ENCODE measurements at places on chromosomes 4 and X.

DNA sequence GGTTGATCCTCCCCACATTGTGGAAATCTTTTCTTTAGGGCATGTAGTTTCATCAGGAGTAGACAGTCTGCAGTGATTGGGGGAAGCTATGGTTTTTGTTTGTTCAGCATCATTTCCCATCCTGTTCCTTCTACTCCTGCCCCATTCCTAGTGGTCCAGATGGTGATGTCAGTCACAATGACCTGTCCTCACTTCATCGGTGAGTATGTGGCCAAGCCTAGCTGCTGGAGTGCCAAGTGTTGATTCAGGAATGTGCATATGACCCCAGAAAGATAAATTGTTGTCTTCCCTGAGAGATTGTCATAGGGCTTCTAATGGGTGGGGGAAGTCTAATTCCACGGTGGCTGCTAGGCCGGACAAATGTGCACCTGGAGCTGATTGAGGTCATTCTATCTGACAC lies 130.6 kb upstream of the FAT1 start:
- no peak for DNase-seq

DNA sequence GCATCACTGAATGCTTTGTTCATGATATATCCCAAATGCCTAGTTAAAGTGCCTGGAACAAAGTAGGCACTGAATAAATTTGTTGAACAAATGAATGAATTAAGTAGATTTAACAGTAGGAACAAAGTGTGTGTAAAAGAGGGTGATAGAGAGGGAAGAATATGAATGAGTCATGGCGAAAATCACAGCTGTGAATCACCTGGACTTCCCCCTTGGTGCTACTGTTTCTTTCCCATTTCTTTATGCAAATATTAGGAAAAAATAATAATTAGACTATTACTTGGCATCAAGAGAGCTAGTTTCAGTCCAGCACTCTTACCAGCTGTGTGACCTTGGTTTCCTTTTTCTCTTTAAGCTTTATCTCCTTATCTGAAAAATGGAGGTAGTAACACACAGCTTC lies 9.2 kb downstream of the SPIN3 start:
- no peak for DNase-seq

DNA sequence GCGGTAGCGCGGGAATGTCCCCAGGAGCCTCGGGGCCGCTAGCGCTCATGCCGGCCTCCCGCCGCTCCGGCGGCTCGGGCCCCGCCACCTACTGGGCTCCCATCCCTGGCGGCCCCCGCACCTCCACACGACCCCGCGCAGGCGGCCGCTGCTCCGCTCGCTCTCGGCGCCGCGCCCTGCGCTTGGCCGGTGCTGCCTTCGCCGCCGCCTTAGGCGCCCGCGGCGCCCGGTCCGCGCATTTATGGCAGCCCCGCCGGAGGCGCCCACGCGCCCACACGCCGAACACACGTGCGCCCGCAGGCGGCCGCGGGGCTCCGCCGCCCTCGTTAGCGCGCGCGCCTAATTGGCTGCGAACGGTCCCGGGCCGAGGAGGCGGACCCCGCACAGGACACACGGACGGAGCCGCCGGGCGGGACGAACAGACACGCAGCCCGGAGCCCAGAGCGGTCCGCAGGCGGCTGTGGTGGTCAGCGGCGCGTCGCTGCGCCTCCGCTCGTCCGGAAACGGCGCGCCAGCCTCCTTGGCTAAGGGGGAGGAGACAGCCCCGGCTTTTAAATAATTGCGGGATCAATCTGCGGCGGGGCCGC lies at the start of gene NKX1-1:
NKX1-1 (minus strand) TSS at position 49 of the 587 bp plus-strand sequence; CDS start at position 49, 0 bp downstream.
- DNase-seq, result no peak

GRCh38 chr4:84456157-84456556 lies 42.9 kb downstream of the NKX6-1 start:
- no peak for DNase-seq

DNA sequence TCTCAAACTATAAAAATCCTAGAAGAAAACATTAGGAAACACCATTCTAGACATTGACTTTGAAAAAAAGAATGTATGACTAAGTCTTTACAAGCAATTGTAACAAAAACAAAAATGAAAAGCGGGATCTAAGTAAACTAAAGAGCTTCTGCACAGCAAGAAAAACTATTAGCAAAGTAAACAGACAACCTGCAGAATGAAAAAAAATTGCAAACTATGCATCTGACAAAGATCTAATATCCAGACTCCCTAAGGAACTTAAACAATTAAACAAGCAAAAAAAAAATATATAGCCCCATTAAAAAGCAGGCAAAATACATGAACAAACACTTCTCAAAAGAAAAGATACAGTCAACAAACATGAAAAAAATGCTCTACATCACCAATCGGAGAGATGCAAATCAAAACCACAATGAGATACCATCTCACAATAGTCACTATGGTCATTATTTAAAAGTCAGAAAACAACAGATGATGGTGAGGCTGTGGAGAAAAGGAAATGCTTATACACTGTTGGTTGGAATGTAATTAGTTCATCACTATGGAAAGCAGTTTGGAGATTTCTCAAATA lies 168.1 kb downstream of the EPHA5 start:
- DNase-seq, result no peak

- DNase-seq, result no peak
These were observed 26.9 kb upstream of the PPP2R3B start for GRCh38 chrX:413322-414201.

DNA sequence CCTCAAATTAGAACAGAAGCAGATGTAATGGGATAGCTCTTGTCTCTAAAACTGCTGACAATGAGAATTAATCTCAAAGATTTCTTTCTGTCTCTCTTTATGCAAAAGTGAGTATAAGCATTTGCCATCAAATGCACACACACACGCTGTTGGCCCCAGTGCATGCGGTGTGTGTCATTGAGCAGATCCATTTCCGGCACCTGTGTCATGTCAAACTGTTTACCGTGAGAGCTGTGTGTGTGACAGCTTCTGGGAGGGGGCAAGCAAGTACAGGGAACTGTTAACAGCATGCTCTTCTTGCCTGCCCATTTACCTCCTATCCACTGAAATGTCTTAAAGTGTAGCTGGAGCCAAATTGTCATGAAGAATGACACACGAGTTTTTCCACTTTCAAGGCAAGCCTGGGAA lies 297.9 kb upstream of the FAT4 start:
- no peak for DNase-seq

- no peak for DNase-seq
These were observed 677.8 kb downstream of the ADGRL3 start for GRCh38 chr4:61877893-61878292.

GRCh38 chrX:111759686-111760085 lies 78.7 kb downstream of the ALG13 start:
- no peak for DNase-seq

Data from memory B cell (primary cell).